Spleen (tissue), 13 donors: ENCODE measurements at places on chromosomes 7 and 10.

DNA sequence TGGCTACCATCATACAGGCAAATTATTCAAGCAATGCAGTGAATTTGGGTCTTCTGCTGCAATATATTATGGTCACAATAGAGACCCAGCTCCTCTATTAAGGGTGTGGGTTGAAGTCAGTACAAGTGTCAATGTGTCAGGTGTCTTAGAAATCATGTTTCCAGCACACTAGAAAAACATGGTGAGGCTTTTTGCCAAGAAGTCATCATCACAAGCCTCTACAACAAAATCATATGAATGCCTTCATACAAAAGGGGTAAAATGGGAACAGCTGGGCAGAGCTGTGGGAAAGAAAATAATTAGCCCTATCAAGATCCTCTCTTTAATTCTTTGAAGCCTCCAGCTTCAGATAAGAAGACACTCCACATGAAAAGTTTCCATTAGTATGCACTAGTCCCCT is 37.2 kb downstream of the FAM13C start:
- DNase-seq: no peak

DNA sequence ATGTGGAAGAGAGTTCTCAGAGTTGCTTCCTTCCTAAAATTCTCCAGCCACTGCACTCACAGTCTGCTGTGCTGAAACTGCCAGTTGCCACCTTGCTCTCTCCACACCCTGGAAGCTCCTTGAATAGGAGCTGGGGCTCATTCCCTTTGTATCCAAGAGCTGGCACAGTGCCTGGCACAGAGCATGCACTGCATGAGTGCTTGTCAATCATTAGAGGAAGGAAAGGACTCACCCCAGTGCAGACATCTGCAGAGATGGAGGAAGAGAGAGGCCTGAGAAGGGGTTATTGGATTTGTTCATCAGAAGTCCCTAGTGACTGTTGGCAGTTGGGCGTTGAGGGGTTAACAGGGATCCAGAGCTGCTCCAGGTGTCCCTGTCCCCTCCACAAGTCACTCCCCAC is 41.7 kb upstream of the DUSP5 start:
- peak; percentile 34 for DNase-seq

GRCh38 chr7:129765352-129765751 is 153.8 kb downstream of the NRF1 start:
- DNase-seq: no peak

GRCh38 chr7:115289971-115290370 is 368.1 kb downstream of the MDFIC start:
- no peak for DNase-seq

- no peak for DNase-seq
Observed at GRCh38 chr7:30911133-30911532, 520 bp upstream of the AQP1 start.

DNA sequence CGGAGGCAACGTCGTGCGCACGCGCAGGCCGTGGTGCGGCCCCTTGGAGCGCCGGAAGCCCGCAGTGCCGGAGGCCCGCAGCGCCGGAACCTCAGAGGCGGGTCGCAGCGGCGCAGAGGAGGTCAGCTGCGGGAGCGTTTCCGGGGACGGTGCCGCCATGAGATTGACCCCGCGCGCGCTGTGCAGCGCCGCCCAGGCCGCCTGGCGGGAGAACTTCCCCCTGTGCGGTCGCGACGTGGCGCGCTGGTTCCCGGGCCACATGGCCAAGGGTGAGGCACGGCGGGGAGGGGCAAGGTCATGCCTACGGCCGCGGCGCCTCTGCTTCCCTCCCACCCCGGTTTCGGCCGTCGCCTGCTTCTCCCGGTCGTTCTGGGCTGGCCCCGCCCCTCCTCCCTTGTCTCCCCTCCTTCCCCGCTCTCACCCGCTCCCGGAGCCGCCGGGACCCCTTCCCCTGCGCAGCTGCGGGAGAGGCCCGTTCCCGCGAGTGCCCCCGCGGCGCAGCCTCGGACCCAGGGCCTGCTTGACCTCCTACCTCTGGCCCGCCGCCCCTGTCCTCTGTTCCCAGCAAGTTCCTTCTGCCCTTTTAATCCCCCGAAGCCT is at the start of gene MTG1:
Gene MTG1, plus strand, starts transcription at position 94 of the 600 bp plus-strand sequence. Its CDS starts 64 bp downstream, at position 158.
- peak; percentile 97 for DNase-seq

DNA sequence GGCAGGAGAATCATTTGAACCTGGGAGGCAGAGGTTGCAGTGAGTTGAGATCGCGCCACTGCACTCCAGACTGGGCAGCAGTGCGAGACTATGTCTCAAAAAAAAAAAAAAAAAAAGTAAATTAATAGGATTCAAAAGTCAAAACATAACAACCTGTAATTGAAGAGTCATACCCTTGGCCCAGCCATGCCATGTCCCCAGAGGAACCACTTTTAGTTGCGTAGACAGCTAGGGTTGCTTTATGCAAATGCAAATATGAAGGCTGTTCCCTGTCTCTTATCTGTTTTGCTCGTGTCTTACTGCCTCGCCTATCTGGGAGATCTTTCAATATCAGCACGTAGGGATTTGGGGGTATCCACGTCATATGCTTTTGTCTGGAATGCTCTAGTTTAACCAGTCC is 73.1 kb downstream of the PRKAG2 start:
- peak; percentile 4 for DNase-seq

GRCh38 chr7:92881091-92881485 is 44.7 kb upstream of the CDK6 start:
- DNase-seq: no peak

DNA sequence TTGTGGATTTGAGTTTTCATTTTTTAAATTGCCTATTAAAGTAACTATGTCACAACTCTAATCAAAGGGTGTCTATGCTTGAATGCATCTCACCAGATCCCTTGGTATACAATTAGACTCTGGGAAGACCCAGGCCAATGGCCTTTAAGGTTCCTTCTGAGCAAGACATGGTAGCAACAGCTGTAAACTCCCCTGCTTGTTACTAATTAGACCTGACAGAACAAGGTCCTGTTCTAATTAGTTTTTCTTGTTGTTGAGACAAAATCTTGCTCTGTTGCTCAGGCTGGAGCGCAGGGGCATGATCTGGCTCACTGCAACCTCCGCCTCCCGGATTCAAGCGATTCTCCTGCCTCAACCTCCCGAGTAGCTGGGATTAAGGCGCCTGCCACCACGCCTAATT is 2.9 kb downstream of the MYH16 start:
- DNase-seq: no peak

- no peak for DNase-seq
Observed at GRCh38 chr7:81616951-81617350, 152.9 kb downstream of the HGF start.

DNA sequence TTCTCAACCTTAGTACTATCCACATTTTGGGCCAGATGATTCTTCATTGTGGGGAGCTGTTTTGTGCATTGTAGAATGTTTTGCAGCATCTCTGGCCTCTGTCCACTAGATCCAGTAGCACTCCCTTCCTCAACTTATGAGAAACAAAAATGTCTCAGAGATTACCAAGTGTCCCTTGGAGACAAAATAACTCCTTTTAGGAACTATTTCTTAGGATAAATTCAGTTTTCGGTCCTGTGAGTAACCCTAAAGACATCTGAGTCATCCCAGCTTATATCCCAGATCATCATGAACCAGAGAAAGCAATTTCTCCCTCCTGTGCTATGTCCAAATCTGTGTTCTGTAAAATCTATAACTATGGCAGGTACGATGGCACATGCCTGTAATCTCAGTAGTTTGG is 266.6 kb upstream of the PHYHIPL start:
- no peak for DNase-seq

GRCh38 chr7:49245062-49245461 is 320.7 kb downstream of the CDC14C start:
- no peak for DNase-seq

DNA sequence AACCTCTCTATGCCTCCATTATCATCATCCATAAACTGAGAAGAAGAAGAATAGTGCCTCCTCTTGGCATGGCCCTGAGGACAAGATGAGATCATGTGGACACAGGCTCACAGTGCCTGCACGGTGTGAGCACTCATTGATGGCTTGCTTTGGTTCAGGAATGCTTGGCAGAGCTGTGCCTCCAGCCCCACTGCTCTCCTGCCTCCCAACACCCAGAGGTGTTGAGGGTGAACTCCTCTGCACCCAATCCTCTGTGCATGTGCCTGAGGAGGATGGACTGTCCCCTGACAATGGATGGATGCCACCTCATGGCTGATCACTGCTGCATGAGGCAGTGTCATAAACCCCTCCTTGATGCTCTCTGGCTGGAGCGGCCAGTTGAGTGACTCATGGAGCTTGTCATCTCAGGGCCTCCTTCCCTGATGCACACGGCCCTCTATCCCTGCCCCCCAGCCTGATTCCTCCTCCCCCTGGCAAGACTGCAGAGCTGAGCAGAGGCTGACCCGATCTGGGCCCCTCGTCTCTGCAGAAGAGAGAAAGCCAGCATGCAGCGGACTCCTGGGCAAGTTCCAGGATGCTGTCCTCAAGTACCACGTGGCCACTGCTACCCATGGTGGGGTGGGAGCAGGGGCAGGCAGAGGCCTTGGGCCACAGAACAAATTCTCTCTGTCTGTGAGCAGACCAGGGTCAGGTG is 136.3 kb downstream of the KCNMA1 start:
- DNase-seq: no peak

- DNase-seq: no peak
Observed at GRCh38 chr7:12281038-12281437, 69.9 kb downstream of the TMEM106B start.

GRCh38 chr10:119503821-119504220 is 38.7 kb downstream of the RGS10 start:
- peak; percentile 10 for DNase-seq

DNA sequence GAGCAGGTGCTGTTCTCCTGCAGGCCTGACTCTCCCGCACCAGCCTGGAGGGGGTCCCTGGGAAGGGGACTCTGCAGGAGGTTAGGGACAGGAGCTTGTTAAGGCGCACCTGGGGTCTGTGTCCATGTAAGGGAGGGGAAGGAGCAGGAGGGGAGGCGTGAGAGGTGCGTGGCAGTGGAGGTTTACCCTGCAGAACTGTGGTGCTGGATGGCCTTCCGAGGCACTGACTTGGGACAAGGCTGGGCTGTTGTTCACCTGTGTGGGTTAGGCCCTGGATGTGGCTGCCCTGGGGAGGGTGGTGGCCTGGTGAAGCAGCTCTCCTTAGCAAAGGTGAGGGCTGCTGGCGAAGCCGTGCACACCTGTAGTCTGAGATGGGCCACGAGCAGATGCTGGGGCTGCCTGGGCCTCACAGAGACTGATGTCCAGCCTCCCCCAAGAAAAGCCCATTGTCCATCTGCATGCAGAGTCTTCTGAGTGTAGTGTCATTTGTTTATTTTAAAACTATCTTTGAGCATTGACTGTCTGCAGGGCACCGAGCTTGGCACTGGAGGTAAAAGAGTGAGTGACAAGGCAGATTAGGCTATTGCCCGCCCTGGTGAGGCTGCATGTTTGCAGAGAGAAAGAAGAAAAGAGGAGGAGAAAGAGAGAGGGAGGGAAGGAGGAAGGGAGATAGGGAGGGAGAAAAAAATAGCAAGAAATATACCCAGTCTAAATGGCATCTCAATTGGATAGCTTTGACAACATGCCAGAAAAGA is 225.3 kb downstream of the GLRX3 start:
- no peak for DNase-seq

GRCh38 chr7:46452561-46453135 is 531.6 kb upstream of the IGFBP3 start:
- DNase-seq: no peak

DNA sequence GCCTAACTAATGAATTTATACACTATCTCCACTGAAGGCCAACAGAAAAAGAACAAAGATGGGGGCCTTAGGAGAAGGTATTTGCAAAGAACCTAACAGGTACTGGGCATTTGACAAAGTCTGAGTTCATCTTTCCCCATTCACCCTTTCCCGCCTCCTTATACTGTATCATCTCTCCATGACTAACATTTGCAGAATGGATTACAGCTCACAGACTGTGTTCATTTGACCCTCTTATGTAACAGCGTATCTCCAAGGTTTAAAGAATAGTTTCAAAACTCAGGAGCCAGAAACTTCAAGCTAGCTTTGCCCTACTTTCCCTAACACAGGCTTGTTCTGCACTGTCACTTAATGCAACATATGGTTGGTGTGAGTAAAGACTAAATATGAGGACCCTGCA is 238.7 kb upstream of the CELF2 start:
- DNase-seq: no peak

GRCh38 chr10:49613165-49613881 is 514 bp upstream of the CHAT start:
- peak; percentile 45 for DNase-seq

- DNase-seq: no peak
Observed at GRCh38 chr10:3830946-3831345, 45.9 kb upstream of the KLF6 start.

GRCh38 chr7:43756368-43757072 is 2.0 kb upstream of the BLVRA start:
- no peak for DNase-seq

DNA sequence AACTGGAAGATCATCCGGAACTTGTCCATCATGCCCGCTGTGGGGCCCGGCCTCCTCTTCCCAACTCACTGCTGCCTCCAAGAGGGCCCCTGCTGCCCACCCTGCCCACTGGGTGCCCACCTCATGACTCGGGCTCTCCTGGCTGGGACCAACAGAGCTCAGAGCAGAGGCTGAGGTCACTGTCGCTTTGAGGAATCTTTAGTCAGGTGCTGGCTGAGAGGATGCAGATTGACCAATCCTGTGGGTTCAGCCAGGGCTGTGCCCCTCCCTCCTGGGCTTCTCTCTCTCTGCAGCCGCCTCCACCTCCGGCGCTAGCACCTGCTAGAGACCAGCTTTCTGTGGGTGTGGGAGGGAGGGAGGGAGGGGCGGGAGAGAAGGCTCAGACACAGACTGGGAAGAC is at the start of gene CALHM1:
Gene CALHM1, minus strand, starts transcription at position 181 of the 400 bp plus-strand sequence. Its CDS starts 149 bp downstream, at position 32.
- no peak for DNase-seq

- no peak for DNase-seq
Observed at GRCh38 chr7:47000561-47000960, 581.4 kb downstream of the TNS3 start.

- DNase-seq: no peak
Observed at GRCh38 chr7:151825721-151826120, 51.2 kb downstream of the PRKAG2 start.

DNA sequence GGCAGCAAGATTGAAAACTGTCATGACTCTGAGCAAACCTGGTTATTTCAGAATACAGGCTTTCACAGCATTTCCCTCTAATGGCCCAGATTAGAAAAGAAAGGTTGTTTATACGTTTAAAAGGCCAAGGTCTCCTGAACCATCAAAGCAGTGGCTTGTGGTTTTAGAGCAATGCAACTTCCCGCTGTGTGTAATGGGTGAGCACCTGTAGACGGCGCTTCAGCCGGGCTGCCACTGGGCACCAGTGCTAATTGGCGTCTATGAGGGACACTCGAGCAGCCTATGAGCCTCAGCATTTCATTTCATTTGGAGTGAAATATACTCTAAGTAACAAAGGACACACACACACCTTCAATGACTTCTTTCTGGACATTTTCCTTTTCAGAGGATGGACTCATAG is 671.0 kb upstream of the FZD8 start:
- no peak for DNase-seq

- no peak for DNase-seq
Observed at GRCh38 chr10:88337134-88337533, 246.0 kb downstream of the RNLS start.
